Calu3 (cell line): ENCODE measurements at places on chromosomes 3 and 15. TPM values are rescaled to one million over a fixed set of nuclear protein-coding genes. Genes with fewer than 3 reads are reported as not detected.

- peak; percentile 1 for DNase-seq
Observed at GRCh38 chr15:33234020-33234461, 39.5 kb upstream of the FMN1 start.

DNA sequence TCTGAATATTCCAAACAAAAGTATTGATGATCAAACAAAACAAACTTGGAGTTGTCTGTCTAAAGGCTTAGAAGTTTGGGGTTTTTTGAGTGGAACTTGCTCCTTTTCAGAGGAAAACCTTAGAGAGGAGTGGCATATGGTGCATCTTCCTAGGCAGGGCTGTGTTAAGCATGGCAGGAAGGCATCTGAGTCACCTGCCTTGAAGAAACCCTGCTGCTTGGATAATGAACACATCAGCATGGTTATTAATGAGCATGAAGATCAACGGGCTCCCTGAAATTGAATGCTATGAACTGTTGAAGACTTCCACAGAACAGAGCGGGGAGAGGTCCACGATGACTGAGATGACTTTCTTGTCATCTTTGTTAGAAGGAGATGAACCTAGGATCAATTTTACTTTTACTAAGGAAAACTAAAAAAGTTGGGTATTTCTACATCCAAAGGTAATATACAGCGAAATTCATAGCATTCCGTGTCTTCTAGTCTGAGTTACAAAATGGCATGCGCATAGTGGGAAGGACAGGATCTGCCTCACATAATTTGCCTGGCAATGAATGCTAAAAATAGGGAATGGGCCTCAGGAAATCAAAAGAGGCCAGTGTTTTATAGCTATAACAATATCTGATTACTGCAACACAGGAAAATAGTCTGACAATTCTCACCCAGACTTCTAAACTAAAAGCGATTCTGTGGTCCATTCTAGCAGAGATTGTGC, 11.6 kb upstream of the TMED3 start:
- DNase-seq: no peak

Gene CPEB1
- total RNA-seq: 5.3 and 7.6 TPM in 2 replicates

Gene PRSS50
- not detected in 2 replicates for total RNA-seq

Gene ARL6IP5
- total RNA-seq: 65.5 and 76.9 TPM in 2 replicates

Gene SUSD5
- 0.21 and 0.93 TPM in 2 replicates for total RNA-seq
